ENCODE measurements at places on chromosomes 16 and 17.
A peak's percentile ranks its signal among the peaks of the same experiment; 100 is the strongest.

- DNase-seq, result no peak
Observed at GRCh38 chr17:38330941-38331411, 12.8 kb downstream of the GPR179 start.

DNA sequence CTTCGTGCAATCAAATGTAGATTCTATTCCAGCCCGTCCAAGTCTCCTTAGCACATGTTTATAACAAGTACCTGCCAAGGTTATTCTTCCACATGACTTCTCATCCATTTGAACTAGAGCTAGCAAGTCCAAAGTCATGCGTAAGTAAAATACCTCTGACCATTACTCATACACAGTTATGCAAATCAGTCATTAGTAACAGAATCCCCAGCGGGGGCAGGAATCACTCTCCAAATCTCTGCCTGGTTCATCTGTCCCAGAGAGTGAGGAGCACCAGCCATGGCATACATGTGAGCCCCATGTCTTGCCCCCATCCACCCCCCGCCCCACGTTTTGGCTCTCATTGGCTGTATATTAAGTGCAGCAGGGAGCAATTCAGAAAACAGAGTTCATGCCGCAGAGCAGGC is 27.7 kb downstream of the SRL start:
- no peak for DNase-seq

- DNase-seq, result no peak
Observed at GRCh38 chr17:43536236-43536992, 9.7 kb downstream of the ETV4 start.

DNA sequence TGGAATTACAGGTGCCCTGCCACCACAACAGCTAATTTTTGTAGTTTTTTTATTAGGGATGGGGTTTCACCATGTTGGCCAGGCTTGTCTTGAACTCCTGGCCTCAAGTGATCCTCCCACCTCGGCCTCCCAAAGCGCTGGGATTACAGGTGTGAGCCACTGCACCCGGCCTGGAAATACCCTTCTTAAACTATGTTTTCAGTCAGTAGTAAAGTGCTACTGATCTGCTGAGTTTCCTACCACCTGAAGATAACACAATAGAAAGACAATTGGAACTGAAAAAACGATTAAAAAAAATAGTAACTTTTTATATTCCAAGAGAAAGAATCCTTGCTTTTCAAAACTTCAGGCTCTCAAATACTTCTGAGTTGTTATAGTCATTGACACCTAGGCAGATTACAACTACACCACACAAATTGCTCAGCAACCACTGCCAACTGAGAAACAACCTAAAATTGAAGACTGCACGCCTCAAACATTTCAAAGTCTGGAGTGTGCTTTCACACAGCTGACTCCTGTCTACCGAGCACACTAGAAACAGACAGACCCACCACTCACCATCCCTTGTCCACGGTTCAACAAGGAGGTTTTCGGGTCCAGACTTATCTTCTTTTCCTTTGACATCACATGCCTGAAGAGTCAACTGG is 40.9 kb downstream of the ZZEF1 start:
- no peak for DNase-seq

DNA sequence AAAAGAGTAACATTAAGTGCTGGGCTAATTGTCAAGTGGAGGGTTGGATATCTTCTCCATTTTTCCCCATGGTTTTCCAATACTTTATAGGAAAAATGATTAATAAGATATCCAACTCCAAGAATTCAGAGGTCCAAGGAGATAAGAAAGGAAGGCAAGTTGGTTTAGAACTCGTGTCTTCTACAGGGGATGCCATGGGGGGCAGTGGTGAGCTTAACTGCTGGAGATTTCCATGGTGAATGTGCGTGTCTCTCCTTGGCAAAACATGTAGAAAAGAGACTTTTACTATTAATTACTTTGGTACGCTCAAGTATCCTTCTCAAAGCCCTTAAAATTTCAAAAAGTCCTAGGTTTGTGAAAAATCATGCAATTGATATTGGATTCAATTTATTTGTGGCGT is 982.9 kb upstream of the RBFOX1 start:
- no peak for DNase-seq

DNA sequence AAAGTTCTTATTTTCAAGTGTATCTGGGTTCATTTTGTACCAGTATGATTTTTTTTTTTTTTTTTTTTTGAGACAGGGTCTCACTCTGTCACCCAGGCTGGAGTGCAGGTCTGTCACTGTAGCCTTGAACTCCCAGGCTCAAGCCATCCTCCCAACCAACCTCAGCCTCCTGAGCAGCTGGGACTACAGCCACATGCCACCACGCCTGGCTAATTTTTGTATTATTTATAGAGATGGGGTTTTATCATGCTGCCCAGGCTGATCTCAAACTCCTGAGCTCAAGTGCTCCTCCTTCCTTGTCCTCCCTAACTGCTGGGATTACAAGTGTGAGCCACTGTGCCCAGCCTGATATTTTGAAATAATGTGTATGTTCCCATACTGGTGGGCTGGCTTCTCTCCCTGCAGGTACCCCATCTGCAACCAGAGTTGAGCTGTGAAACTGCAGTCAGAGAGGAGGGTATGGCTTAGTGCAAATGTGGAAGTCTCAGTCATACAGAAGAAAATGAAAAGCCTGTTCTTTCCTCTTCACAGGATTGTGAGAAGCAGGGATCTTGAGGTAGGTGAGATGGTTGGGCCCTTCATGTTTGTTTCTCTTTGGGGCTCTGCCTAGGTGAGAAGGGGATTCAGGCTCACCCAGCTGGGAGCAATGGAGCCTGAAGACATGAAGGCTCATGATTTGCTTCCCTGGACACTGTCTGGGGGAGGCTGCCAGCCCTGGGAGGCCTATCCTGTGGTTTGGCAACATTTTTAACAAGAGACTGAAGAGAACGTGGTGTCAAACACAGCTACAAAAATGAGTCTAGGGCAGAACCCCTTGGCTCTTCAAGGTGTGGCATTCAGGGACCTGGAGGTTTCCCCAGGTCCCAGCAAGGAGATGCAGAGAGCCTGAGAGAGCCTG is 41.3 kb upstream of the SIAH1 start:
- no peak for DNase-seq

DNA sequence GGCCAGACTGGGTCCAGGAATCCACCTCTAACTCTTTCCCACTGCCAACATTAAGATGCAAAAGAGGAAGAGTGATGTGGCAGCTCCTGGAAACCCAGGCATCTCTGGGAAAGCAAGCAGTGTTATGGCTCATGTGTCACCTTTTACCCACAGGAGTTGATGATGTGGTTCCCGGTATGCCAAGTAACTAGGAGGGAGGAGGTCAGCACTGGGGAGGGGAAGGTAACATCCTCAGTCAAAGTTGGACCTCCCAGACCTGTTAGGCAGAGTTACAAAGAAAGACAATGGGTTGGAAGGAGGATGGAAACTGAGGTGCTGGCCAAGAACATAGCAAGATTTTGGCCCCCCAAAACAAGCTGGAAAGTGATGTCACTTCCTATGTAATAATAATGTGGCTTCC is 11.4 kb downstream of the KRABD2 start:
- DNase-seq, result no peak

DNA sequence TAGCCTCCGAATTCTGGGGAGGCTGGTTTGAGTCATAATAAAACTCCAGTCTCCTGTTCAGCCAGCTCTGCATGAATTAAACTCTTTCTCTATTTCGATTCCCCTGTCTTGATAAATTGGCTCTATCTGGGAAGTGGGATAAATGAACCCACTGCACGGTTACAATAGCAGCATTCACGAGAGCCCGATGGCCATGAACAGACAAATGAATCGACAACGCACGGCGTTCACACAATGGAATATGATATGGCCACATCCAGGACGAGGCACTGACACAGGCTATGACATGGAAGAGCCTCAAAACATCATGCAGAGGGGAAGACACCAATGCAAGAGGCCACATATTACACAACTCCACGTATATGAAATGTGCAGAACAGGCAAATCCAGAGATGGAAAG is 5.6 kb upstream of the CARD14 start:
- DNase-seq, result no peak

DNA sequence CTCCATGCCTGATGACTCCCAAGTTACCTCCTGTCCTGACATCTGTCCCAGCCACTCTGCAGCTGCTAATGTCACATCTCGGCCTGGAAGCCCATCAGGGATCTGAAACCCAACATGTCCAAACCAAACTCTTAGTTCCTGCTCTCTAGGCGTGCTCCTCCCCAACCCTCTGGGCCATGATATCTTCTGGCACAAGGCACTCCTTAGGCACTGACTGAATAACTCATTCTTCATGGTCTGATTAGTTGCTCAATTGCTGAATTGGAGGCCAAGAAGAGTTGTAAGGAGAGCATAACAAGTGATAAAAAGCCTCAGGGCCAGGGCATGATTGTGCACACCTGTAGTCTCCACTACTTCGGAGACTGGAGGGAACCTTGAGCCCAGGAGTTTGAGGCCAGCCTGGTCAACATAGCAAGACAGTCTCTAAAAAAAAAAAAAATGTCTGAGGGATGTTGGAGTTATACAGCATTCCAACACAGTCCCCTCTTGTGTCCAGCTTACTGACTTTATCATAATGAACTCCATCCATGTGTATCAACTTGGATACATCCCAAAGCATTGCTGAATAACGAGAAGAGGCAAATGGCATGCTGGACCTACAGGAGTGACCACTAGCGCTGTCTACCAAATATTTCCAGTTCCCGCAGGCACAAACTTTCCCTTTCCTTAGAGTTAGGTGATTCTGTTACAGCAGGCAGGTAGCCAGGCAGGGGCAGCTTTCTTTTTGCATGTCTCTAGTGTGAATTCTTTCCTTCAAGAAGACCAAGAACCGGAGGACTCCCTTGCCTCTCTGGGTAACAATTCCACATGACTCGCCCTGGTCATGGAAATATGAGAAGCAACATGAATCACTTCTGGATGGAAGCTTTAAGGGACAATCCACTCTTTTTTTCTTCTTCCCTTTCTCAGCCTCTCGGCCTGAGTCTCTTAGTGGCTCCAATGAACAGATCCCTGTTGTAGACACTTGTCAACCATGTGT is 18.1 kb upstream of the SHCBP1 start:
- DNase-seq, result no peak

GRCh38 chr16:19853742-19854542 is 30.7 kb downstream of the GPRC5B start:
- peak; percentile 26 for DNase-seq

DNA sequence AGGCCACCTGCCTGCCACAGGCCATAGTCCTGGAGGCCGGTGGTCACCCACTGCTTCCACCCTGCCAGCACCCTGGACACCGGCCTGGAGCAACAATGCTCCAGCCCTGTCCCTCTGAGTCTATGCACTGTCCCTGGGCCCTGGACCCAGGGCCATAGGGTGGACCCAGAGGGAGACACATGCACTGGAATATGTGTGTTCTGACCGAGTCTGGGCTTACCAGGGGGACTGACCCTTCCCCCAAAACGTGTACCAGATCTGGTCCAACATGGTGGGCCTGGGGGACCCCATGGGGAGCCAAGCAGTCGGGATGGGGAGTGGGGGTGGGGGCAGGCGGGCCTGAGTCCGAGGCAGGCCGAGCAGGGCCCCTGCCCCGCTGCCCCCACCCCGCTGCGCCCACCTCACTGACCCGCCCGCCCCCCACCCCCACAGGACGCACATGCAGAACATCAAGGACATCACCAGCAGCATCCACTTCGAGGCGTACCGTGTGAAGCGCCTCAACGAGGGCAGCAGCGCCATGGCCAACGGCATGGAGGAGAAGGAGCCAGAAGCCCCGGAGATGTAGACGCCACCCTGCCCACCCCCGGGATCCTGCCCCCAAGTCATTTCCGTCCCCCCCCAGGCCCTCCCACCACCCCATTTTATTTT is 357.4 kb downstream of the SEC14L1 start:
- DNase-seq, result no peak

DNA sequence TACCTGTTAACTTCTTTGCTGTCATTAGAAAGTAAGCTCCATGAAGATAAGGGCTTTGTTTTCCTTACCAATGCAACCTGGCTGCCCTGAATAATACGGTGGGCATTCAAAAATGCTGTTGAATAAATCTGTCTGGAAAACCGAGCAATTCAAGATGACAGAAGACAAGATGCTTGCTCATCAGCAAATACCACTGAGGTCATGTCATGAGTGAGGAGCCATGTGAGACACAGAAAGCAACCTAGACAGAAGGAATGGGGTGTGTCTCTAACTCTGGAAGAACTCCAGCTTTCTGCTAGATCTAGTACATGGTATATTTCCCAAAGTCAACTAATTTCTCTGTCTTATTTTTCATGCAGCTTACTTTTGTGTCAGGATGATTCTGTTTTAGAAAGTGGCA is 64.2 kb downstream of the STH start:
- no peak for DNase-seq

DNA sequence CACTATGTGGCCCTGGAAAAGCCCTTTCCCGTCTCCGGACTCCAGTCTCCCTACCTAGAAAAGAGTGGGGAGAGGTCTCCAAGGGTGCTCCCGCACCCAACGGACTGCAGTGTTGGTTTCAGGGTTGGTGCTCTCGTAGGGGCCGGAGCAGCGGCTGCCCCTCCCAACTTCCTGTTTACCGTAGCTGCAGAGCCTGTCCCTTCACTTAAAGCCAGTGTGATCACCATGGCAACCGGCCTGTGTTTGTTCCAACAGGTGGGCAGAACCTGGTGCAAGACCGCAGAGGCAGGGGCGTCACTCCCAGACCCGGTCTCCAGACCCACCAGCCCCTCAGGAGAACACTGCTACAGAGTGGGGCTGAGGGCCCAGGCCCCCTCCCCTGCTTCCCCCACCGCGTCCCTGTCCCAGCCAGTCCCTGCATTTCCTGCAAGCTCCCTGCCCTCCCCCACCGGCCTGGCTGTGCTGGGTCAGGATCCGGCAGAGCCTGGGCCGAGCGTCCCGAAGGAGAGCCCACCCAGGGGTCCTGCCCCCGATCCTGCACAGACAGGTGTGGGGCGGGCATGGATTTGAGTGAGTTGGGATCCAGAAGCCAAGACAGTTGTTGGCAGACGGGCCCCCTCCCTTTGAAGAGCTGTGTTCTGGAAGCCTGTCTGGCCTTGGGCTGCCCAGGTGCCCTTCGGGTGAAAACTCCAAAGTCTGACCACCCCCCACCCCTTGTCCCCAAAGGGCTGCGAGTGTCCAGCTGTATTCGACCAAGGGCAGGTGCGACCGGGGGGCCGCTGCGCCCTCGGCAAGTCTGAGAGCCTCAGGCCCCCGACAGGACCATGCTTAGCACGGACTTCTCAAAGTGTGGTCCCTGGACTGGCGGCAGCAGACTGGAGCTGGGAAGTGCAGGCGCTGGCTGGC is 1.5 kb upstream of the BAIAP3 start:
- DNase-seq, result peak; percentile 74

GRCh38 chr16:6131526-6132050 is 1034.0 kb upstream of the EEF2KMT start:
- no peak for DNase-seq

DNA sequence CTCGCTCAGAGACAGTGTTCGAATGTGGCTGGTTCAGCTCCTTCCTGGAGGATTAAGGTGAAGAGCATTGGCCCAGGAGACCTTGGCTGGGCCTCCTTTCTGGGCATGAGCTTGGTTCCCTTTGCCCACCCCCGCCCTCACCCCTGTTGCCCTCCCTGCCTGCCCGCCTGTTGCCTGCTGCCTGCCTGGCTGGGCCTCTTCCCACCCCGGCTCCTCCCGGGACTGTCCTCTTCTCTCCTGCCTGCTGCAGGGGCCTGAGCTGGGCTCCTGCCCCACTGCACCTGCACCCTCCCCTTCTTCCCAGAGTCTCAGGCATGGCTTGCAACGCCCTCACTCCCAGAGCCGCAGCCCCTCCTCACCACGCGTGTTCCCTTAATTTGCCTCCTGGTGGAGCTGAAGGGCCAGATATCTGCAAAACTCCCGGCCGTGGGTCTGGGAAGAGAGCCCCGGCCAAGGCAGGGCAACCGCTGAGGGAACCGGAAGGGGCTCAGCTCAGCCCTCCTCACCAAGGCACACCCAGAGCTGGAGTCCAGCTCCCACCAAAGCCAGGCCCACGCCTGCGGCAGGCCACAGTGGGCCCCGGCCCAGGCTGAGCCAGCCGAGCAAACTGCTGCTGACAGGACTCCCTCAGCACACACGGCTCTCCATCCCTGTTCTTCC is 31.2 kb downstream of the MNT start:
- DNase-seq, result peak; percentile 40

All from HAP-1 (cell line).